ENCODE measurements at places on chromosomes 3 and 15.
A peak's percentile ranks its signal among the peaks of the same experiment; 100 is the strongest.

DNA sequence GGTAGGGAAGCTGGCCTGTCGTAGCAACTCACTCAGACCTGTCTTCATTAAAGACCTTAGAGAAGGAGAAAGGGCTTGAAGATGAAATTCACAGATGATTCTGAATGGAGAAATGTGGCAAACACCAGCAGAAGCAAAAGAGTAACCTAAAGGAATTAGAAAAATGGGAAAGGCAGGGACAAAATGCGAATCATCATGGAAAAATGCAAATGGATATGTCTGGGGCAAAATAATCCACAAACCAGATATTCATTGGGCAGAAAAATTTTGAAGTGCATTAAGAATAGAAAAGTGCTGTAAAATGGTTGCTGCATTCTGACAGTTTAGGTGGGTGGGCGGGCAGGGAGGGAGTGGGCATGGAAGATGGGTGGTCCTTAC is 156.9 kb upstream of the RASGRP1 start:
- no peak for DNase-seq

DNA sequence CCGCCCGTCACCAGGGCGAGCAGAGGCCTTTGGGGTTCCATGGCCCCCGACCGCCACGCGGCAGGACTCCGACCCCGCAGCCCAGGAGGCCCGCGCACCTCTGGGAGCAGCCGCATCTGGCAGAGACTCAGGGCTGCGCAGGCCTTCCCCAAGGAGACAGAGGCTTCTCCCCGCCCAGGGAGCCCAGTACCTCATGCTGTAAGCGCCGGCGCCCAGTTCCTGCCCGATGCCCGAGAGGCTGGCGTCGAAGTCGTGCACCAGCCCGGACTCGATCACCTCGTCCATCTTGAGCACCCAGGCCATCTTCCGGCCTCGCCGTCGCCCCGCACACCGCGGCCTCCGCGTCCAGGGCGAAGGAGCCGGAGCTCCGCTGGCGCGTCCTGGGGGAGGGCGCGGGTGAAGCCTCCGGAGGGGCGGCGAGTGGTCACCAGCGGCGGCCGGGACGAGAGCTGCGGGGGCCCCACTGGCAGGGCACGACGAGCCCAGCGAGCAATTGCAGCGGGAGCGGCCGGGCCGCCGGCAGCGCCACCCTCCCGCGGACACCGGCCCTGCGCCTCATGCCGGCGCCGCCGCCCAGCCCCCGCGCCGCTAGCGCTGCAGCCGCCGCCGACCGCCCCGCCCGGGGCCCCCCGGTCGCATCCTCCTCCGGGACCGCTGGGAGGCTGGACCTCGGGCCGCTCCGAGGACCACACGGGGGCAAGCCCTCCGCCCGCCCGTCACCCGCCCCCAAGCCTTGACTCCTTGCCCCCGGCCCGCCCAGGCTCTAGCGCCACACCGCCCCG is 468 bp downstream of the UBP1 start:
- DNase-seq, result peak; percentile 18

DNA sequence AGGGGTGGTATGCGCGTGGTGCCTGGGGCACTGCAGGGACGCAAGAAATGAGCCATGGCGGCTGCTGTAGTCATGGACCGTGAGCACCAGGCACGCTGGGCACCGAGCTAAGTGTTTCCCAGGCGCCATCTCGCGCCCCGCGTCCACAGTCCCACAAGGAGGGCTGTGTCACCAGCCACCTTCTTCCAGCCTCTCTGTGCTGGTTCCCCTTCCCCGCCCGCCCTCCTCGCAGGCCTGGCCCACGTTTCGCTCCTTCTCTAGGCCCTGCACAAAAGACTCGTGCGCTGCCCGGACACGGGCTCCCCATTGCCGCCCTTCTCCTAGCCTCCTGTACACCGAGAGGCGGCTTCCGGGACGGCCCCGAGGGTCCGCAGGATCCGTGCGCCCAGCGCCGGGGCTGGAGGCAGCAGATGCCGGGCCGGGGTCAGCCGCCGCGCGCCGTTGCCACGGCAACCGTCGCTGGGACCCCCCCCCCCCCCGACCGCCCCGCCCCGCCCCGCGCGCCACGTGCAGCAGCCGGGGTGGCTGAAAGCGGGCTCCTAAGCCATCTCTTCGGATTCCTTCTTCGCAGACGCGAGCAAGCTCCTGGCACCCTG is 113.4 kb downstream of the SRGAP3 start:
- DNase-seq, result no peak

GRCh38 chr3:144624656-144625055 is 653.0 kb downstream of the DIPK2A start:
- no peak for DNase-seq

DNA sequence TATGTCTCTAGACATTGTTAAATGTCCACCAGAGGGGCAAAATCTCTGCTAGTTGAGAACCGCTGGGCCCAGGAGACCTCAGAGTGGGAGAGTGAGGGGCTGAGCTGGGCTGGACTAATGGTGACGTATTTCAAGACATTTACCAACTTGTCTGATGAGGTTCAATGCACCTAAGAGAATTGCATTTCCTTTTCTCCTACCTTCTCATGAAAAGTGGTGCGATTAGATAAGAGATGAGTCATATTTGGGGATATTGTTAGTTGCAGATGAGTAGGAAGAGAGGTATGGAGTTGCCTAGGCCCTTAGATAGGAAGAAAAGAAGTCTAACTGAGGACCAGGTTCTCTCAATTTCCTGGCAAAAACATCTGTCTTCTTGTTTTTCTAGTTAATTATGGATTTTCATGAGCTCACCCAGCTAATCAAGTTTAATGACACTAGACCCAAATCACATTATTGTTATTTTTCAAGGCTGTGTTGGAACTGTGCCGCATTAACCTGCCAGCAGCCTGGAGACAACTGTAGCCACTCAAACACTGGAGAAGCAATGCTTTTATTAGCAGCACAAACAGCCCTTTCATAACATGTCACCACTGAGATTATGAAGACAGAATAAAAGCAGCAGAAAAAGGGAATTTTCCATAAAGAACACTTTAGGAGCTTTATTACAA is 144.2 kb downstream of the PDCD6IP start:
- no peak for DNase-seq
